ENCODE measurements at places on chromosomes 3 and 15.

- no peak for DNase-seq
Measured at GRCh38 chr3:141331377-141332318, 36.7 kb upstream of the ZBTB38 start.

GRCh38 chr15:31346367-31347066 is 19.9 kb downstream of the KLF13 start:
- DNase-seq, result no peak

- DNase-seq, result no peak
Measured at GRCh38 chr15:89937365-89938350, 24.9 kb upstream of the ARPIN start.

DNA sequence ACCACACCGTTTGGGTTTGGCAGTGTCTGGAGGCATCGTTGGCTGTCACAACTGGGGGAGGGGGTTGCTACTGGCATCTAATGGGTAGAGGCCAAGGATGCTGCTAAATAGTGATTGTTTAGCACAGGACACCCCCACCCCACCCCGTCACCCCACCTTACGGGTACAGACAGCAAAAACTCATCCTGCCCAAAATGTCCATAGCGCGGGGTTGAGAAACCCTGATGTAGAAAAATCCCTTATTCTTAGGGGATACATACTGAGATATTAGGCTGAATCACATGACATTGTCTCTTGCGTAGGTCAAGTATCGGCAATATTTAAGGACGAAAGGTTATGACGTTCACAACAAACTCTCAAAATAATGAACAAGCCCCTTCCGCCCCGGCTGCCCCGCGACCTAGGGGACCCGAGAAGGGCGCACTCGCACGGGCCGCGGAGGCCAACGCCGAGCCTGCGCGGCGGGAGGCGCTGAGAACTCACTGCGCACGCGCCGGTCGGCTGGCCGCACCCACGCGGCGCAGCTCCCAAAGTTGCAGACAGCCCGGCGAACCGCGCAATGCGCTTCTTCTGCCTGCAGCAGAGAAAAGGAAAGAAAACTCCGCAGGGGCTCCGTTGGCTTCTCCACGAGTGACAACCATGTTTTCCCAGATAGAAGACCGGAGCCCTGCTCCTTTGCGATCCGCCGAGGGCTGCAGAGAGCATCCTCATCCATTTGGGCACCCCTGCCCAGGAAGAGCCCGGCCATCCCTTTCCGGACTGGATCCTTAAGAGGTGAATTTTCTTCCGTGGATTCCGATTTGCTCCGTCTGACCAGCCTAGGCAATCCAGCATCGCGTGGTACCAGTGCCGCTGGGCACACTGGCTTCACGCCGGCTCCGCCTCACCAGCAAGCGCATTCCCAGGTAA is 136.8 kb upstream of the CCDC54 start:
- peak; percentile 53 for DNase-seq

DNA sequence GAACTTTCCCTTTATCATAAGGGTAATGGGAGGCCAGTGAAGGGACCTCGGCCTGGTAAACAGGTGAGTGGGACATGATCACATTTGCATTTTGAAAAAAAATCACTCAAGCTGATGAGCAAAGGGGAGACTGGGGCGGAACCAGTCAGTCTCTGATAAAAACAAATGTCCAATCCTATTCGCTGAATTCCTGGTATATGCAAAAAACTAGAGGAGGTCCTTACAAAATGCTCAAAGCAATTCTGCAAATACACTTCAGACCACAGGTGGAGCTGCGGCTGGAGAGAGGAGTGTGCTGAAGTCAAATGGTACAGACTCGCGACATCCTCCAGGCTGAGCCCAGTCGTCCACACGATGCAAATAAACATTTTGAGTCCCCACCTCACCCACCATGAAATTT is 166.7 kb downstream of the FOXP1 start:
- no peak for DNase-seq

- DNase-seq, result no peak
Measured at GRCh38 chr3:140103986-140104645, 169.1 kb downstream of the CLSTN2 start.

DNA sequence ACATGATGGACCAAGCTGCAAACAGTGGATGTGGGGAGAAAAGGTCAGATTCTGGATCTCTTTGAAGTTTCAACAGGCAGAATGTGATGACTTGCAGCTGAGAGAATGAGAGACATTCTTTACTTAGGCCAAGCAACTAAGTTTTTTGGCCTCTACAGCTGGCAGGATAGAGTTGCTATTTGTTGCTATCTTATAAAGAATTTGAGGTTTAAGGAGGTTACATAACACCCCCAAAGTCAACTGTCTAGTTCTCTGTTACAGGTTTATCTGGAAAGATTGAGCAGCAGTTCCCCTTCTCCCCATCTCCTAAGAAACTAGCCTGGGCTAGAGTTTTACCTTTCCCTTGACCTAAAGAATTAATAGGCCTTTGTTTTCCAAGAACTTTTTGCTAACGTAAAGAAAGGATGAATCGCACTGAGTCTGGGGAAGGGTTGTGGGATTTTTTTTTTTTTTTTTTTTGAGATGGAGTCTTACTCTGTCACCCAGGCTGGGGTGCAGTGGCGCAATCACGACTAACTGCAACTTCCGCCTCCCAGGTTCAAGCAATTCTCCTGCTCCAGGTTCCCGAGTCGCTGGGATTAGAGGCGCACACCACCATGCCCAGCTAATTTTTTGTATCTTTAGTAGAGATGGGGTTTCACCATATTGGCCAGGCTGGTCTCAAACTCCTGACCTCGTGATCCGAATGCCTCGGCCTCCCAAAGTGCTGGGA is 26.6 kb upstream of the SLMAP start:
- DNase-seq, result no peak

- DNase-seq, result no peak
Measured at GRCh38 chr3:50542177-50543034, 25.1 kb downstream of the C3orf18 start.

DNA sequence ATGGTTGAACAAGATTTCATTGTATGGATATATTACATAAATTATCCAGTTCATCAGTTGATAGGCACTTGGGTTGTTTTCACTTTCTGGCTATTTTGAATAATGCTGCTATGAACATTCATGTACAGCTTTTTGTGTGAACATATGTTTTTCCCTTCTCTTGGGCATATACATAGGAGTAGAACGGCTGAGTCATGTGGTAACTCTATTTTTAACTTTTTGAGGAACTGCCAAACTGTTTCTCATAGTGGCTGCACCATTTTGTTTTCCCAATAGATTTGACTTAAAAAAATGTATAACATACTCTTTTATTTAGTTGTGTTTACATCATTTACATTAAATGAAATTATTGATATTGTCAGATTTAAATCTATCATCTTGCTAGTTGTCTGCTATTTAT is 28.8 kb upstream of the RFX7 start:
- no peak for DNase-seq

DNA sequence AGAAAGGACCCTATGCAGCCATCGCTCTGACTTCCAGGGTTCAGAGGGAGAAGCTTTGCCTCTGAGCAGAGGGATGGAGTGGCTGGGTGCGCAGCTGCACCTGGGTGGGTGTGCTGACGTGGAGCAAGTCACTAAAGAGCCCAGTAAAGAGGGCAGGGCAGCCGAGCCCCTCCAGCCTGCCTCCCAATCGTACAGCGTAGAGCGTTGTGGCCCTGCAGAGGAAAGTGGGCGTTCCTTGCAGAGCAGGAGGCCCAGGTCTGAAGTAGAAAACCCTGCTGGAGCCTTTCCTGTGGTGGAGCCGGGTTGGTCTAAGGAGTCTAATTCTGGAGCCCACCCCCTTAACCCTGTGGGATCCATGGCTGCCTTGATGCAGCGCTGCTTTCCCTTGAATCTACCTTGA is 61.0 kb downstream of the ABTB1 start:
- DNase-seq, result no peak

DNA sequence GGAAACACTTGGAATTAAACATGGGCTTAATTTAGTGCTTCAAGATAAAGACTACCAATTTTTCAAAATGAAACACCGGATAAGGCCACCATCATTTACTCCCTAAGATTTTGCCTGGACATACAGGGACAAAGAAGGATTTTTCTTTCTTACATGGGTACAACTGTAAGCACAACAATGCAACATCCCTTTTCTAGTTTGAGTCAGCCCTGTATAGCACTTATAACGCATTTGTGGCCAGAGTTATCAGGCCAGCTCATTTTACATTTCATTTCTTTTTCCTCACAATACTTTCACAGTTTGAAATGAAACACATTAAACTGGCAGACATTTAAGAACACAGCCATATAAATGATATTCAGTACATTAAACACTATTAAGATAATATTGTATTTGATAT is 9.8 kb upstream of the SUCNR1 start:
- no peak for DNase-seq

DNA sequence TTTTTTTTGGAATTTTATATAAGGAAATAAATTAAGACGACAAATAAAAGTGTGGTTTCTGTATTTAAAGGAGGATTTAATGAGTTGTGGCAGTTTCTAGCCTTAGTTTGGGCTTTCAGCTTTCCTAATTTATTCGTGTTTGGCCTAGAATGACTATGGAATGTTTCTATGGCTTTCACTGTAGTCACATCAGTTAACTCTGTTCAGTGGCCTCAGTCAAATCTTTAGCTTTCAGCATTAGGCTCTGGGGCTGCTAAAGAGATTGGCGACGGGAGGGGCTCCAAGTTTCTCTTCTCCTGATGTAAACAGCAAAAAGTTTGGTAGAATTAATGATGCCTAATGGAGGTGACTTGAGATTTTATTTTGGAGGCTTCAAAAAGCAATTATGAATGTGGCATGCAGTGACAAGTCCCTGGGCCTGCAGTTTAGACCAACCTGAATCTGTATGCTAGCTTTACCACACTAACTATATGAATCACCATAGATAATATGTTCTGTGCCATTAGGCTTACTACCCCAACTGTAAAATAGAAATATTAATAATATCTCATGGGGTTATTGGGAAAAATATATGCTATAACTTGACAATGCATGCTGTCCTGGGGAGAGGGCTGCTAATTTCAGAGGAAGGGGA is 47.1 kb upstream of the ADGRG7 start:
- DNase-seq, result no peak

- no peak for DNase-seq
Measured at GRCh38 chr3:58062472-58062871, 54.2 kb downstream of the FLNB start.

All from DMS 273 treated with DMSO at 0.1 percent for 48 hours (cell line).